ENCODE measurements at places on chromosomes 1 and 21.

DNA sequence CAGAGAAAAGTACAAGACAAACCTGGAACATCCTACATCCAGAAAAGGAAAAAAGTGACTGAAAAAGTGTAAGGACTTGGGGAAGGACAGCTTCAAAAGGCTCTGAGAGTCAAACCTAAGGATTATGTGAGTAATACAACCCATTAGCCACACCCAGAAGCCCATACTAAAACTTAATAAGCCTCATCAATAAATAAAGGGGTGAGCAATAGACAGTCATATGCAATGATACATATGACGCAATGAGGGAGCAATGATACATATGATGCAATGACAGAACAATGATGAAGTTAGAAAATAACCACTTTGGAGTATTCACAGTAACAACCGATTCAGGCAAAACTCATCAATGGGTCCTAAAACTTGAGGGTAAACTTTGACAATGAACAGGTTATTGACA is 50.1 kb downstream of the BRWD1 start:
- peak; percentile 1 for DNase-seq

DNA sequence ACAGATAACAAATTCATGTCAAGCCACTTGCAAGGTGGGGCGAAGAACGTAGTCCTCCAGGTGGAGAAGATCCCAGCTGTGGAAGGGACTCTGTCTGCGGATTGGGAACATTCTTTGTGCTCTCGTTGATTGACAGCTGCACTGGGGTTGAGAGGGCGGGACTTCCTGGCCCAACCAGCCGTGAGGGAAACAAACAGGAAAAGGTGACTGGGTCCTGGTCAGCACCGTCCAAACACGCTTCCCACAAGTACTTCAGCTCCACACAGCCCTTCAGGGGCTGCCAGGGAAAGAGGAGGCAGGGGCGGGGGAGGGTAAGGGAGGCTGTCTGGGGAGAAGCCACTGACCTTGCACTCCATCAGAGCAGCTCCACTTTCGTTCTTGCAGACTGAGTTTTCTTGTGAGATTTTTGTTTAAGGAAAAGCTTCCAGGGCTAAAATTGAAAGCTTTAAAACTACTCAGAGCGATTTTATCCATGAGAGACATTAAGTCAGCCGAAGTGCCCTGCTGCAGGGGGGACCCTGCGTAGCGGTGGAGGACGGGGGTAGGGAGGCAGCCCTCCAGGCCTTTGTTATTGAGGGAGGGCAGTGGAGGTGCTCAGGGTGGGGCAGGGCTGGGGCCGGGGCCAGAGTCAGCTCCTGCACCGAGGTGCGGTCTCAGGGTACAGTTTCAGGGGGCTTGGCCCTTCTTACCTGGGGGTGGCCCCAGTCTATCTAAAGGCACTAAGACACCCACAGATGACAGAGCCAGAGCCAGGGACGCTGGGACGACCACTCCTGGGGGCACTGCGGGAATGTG is 21.6 kb upstream of the STUM start:
- DNase-seq: peak; percentile 36

- no peak for DNase-seq
These were observed 7.4 kb downstream of the H3-3A start for GRCh38 chr1:226069811-226070489.

DNA sequence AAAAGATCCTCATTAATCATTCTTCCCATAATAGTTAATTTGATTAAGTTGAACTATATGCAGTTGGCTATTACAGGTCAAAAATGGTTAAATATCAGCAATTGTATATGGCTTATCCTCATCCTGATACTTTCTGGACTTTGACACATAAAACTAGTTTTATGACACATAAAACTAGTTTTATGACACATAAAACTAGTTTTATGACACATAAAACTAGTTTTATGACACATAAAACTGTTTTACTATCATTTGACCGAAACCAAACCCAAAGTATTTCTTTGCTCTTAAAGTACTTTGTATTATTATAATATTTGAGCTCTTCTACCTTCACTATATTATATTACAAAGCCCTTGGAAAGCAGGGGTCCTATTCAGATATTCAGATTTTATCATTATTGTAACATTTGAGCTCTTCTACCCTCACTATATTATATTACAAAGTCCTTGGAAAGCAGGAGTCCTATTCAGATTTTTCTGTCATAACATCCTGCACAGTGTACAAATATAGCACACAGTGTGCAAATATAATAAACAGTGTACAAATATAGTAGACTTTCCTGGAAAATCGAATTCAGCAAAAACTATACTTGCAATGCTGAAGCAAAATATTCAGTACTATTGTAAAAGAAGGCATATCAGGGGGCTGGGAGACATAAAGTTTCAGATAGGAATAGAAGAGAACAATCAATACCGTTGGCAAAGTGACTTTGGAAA is 53.0 kb downstream of the NVL start:
- no peak for DNase-seq

DNA sequence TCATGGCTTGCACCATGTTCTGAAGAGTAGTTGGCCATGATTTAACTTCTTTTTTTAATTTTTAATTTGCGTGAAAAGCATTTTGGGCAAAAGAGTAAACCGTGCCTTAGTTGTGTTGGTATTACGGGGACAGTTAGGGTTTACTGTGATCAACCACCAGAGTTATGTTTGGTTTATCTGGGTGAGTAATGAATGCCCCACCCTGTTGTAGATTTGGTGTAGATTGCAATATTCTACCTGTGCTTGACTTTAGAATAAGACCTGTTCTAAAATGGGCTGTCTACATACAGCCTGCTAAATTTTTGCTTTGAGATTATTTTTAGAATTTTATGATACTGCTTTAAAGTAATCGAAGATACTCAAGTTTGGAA is 1.4 kb downstream of the USP25 start:
- DNase-seq: no peak

GRCh38 chr1:225450491-225451191 is 22.8 kb upstream of the LBR start:
- DNase-seq: no peak

DNA sequence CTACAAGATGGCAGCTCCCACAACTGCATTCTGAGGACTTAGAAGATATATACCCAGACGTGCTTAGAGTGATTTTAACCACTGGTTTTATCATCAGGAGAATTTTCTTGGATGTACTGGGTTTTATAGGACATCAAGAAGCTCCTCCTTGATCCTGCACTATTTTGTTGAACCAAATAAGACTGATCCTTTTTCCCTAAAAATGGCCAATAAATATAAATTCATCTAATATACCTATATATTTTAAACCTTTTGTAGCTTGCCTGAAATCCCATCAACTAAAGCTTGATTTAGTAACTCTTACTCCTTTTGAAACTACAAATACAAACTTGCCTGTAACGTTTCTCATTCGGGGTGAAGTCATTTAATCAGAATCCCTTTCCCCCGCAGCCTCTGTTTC is 849.4 kb upstream of the ADAMTS5 start:
- DNase-seq: no peak

DNA sequence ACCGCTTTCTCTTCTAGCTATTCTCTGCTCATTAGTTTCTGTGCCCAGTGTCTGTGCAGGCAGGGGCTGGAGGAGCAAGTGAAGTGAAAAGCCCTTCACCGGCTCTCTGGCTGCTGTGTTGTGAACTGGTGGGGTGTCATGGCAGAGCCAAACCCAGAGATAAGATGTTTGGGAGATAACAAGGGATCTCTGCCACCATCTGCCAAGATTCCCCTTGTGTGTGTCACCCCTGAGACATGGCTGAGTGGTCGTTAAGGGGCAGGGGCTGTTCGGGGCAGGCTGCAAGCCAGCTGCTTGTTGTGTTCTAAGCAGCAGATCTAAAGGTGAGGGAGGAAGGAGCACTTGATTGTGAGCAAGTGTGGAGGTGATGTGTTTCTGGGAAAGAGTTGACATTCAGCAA is 24.5 kb downstream of the CNIH3 start:
- no peak for DNase-seq

GRCh38 chr1:176577646-176578197 is 114.7 kb downstream of the PAPPA2 start:
- DNase-seq: no peak

DNA sequence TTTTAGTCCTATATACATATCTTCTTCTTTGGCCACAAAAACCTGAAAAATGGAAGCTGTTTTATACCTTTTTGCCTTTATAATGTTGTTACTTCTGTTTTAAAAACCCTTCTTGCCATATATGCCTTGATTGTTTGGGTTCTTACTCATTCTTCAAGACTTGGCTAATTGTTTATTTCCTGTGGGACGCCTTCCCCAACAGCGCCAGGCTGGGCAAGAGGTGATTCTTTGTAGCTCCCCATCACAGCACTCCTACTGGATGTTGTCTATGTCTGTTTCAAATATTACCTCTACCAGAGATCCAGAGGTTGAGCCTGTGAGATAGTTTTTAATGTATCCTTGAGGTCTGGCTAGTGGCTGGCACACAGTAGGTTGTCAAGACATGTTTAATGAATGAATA is 73.2 kb upstream of the CYP2J2 start:
- no peak for DNase-seq

DNA sequence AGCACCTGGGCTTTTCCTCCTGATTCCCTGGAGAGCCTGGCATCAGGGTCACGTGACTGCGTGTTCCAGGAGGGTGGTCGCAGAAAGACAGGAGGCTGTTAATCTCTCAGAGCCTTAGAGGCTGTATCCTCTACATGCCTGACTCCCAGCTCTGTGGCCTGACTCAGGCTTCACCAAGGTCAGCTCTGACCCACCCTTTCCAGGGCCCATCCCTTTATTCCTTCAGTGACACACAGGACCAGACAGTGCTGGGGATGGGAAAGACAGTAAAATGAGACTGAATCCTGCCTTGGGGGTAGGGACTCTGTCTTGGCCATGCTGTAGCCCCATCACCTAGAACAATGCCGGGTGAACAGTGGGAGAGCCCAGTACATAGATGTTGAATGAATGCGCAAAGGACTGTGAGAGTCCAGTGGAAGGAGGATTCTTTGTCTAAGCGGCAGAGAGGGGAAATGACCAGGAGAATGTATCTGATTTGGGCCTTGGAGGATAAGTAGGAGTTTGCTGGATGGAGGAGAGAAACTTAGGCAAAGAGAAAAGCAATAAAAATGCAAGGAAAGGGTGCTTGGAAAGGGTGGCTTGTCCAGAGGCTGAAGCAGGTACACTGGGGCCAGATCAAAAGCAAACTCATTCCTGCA is 33.0 kb downstream of the EPHX1 start:
- DNase-seq: no peak

DNA sequence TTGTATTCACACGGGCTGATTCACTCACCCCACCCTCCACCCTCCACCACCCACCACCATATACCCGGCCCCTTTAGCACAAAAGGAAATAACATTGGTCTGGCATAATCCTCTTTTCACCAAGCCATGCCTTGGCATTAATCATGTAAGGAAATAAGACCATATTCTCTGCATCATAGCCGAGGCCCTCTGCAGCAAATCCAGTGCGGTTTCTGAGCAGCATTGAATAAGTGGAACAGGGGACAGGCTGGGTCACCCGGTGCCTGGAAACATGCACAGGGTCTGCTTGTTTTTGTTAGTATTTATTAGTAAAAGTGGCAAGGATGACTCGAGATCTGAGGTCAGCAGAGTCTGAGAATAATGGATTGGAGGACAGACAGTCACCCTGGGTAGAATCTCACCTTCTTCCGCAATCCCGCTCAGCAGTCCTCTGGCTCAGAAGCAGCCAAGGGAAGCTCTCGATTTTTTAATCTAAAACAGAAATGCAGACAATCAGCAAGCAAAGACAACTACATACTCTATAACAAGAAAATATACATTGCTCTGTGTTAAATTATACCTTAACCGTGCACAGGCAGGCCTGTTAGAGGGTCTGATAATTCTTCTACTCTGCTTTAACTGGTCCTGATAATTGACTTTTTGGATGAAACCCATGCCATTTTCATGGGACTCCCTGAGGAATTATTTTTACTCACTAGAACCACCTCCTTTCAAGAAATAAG is 52.4 kb upstream of the CDC42BPA start:
- peak; percentile 20 for DNase-seq

- no peak for DNase-seq
These were observed 60.9 kb downstream of the HTR6 start for GRCh38 chr1:19725606-19726005.

DNA sequence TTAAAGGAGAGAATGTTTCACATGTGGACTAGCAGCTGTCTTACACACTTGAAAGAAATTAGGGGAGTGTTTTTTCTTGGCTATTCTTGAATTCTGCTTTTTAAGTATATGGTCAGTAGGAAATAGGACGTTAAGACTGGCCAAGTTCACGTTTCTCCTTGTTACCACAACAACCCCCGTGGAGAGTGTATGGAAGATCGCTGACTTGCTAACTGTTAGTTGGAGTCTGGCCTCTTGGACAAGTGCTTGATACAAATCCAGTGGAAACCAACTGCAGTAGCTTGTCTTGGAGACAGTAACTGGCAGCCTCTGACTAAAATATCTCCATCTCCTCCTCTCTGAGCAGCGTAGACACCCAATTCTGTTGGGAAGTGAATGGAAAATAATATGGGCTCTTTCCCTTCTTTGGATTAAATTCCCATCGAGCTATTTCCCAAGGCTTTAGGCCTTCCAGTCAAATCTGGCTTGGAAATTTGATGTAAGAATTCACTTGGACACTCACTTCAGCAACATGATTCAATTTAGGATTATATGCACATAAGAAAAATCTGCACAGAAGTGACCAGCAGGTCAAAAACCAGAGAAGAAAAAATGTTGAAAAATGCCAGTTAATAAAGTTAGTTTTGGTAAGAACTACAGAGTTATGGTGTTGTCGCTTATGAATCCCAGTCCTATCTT is 3.6 kb upstream of the NFIA start:
- DNase-seq: no peak

- no peak for DNase-seq
These were observed 334.8 kb upstream of the KAZN start for GRCh38 chr1:14263671-14264070.

DNA sequence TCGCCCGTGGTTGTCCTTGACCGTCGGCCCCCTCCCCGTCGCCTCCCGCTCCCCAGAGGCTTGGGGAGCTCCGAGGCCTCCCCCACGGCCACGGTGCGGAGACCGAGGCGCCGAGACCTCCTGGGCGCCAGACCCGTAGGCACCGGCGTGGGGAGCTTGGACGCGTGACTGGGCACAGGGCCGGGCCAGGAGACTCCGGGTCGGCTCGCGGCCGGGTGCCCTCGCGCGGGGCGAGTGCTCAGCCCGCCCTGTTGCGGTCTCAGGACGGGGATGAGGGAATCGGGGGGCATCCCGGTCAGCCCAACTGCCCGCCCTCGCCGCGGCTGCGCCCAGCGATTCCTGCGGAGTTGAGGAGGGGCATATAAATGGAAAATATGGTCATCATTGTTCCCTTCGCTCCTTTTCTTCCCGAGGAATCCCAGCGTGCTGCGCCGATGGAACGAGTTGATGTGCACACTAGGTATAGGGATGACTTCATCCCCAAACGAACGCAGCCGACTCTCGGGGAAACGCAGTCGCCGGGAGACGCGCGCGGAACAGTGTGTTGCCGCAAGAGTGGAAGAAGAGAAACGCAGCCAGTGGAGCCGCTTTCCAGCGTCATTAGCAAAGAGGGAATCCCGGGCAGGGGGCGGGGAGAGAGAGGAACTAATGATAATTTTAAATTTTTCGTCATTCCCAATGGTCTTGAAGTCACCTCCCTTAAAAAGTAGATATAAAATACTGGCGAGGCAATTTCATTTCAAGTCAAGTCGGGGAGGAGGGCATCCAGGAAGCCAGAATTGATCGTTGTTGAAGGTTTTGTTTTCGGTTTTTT is 747 bp upstream of the ENAH start:
- peak; percentile 78 for DNase-seq

Data from cardiac fibroblast (primary cell).